HTR-8/SVneo (cell line): ENCODE measurements at places on chromosomes 6 and 20.

DNA sequence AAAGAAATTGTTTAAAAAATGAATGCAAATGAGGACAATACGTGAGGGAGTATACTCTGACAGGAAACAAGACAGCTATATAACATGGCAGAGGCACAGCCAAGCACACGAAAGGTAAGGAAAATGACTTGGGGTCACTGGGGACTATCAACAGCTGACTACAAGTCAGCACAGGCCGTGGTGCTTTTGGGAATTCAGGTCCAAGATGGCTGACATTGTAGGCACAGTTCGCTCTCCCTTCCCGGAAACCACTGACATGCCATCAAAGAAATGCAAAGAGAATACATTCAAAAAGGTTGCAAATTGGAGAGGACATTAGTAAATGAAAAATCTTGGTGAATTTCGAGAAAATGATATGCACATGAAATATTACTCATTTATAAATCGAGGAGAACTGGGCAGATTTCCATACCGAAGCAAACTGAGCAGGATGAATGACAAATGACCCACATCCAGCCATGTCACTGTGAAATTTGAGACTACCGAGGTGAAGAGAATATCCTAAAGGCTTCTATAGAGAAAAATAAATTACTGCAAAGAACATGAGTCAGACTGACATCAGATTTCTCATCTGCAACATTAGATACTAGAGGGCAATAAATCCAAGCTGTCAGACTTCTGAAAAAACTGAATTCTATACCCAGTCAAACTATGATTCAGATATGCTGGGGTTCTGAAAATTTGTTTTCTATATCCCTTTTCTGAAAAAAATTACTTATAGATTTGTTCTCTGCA is 391.1 kb downstream of the BTBD9 start:
- peak; percentile 68 for DNase-seq

DNA sequence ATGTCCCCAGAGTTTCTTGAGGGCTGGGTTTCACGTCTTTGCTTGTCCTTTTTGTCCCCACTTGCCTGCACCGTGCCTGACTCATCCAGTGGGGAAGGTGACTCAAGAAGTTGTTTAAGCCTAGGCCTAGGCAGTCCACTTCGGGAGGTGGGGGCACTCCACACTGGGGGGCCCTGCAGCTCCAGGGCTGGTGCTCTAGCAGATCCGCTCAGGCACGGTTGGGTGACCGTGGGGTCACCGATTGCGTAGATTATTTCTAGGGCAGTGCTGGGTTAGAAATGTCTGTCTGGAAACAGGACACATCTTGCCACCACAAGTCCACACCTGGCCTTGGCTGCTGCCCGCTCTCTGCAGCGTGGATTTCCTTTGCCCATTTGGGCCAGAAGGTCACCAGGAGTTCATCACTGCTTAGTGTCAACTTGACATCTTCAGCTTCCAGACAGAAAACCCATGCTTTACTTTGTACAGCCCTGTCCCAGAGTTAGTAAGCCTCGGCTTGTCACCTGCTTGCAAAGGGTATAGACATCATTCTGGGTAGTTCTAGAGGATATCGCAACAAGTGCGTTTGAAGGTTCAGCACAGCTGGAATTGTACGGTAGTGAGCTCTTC is 13.6 kb upstream of the C20orf144 start:
- DNase-seq = no peak

- DNase-seq = no peak
These were observed 66.0 kb upstream of the RIN2 start for GRCh38 chr20:19692100-19692499.

GRCh38 chr6:148407372-148407771 is 64.7 kb downstream of the SASH1 start:
- DNase-seq = peak; percentile 12

DNA sequence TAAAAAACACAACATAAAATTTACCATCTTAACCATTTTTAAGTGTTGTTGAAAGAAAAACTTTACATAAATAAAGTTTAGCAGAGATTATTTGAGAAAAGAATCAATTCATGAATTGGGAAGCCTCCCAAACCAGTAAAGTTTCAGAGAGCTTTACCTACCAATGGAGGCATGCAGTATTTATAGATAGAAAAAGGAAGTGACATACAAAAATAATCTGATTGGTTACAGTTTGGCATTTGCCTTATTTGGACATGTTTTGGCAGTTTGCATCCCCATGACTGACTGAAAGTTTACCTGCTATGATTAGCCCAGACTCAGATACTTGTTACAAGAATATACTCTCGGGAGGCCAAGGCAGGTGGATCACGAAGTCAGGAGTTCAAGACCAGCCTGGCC is 3.7 kb upstream of the CMTR1 start:
- DNase-seq = no peak

- peak; percentile 8 for DNase-seq
These were observed 48.3 kb downstream of the ARID1B start for GRCh38 chr6:156825475-156825874.
